ENCODE measurements at places on chromosomes 16 and 17.

DNA sequence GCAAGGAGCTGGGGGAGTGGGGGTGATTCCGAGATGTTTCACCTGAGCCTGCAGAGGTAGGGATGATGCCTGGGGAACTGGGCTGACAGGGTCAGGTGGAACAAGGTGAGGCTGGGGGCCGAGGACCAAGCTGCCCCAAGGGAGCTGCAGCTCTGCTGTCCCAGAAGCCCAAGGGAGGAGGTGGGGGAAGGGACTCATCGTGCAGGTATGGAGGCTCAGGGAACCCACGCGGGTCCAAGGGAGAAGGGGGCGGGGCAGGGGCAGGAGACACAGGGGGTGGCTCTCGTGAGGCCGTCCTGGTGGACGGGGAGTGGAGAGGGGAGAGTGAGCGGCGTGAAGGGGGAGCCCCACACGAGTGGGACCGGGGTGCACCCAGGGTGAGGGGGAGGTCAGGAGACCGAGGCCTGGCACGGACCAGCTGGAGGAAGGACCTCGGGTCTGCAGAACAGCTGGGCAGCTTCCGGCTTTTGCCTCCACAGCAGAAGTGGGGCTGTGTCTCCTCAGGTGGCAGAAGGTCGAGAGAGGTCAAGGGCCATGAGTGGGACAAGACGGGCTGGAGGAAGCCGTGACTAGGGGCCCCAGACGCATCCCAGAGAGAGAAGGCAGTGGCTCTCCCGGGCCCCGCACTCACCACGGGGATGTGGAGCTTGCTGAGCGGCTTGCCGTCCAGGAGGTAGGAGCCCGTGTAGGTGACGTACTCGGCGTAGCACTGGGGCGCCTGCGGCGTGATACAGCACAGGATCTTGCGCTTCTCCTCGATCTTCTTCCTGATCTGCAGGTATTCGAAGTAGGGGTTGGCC, 61.1 kb downstream of the ZNF778 start:
- no peak for DNase-seq

- no peak for DNase-seq
These were observed 74.9 kb downstream of the LITAF start for GRCh38 chr16:11511801-11512200.

GRCh38 chr17:7959503-7960253, 27.7 kb downstream of the CNTROB start:
- DNase-seq = no peak

DNA sequence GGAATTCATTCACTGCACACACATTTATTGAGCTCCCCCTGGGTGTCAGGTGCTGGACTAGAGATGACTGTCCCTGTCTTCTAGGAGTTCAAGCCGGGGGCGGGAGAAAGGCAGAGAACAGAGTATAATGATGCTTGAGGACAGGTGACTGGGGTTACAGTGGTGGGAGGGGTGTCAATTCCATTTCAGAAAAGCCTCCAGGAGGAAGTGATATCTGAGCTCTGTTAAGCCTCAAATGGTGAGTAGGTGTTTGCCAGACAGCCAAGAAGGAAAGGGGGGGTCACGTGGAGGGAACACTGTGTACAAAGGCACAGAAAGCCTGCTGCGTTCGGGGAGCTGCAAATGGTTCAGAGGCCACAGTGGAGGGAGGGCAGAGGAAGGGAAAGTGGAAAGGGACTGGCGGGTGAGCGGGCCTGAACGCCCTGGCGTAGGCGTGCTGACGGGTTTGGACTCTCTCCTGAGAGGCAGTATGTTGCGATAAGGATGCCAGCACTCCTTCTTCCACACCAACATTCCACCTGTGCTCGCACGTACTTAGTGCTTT, 9.7 kb upstream of the NXPH3 start:
- DNase-seq = no peak

DNA sequence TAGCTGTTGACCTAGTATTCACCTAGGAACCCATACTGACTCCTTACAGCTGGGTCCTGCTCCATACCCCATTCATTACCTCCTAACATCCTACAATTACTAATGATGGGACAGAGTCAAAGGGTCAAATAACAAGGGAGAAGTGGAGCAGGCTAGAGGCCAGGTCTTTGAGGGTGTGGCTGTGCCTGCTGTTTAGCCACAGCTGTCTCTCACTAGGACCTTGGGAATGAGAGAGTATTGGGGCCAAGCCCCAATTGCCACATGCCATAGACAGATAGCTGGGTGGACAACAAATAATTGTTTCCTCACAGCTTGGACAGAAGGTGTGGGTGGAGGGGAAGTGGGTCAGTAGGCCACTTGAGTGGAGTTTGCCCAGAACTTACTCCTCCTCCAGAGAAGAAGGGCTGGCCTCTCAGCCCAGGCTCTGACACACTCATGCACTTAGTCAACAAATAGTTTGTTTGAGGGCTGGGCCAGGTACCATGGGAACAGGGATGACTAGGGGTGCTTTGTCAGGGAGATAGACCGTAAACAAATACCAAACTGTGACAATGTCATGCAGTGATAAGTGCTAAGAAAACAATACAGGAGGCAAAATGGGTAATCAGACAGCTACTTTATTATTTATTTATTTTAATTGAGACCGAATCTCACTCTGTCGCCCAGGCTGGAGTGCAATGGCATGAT, 10.2 kb upstream of the CENPT start:
- no peak for DNase-seq

DNA sequence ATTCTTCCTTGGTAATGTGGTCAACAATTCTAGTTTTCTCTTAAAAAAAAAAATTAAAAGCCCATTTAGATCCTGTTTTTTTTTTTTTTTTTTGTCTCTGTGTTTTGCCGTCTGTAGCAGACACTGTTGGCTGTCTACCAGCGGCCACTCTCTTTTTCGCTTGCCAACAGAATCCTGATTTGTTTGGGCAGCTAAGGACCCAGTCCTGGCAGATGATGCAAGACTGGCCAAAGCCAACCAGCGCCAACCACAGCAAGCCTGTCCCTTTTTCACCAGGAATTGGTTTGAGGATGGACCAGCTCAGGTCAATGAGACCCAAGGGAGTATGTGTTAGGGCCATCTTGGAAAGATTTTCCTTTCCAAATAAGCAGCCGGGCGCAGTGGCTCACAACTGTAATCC, 28.2 kb downstream of the ST3GAL2 start:
- DNase-seq = no peak

- DNase-seq = no peak
These were observed 50.3 kb downstream of the IST1 start for GRCh38 chr16:71945616-71946015.

GRCh38 chr16:1553946-1554825, 20.7 kb downstream of the TMEM204 start:
- DNase-seq = no peak

DNA sequence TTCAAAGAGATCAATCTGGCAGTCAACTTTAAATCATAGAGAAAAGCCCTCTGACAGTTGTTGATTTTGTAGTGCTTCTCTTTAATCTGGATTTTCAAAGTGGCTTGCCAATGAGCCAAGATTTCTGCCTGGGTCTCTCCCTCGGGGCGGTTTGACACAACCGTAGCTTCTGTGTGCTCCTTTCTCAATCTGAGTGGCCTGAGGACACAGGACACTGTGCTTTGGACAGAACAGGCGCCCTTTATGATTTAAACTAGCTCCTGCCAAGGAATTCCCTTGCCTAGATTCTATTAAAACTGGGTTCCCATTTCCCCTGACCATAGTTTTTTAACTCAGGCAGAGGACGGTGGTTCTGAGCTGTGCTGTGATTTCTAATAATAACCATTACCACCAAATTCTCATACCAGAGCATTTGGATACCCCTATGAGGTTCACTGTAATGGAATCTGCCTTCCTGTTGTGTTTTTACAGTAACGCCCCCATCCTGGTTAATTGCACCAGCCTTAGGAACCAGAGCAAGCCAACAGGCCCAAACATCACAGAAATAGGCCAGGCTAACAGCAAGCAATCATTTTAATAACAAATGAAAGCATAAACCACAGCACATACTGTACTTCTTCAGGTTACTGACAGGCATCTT, 4.0 kb downstream of the ZFHX3 start:
- DNase-seq = no peak

GRCh38 chr16:73277071-73277470, 229.1 kb upstream of the ZFHX3 start:
- no peak for DNase-seq

- DNase-seq = peak; percentile 86
These were observed 7.9 kb upstream of the SOST start for GRCh38 chr17:43766413-43767052.

DNA sequence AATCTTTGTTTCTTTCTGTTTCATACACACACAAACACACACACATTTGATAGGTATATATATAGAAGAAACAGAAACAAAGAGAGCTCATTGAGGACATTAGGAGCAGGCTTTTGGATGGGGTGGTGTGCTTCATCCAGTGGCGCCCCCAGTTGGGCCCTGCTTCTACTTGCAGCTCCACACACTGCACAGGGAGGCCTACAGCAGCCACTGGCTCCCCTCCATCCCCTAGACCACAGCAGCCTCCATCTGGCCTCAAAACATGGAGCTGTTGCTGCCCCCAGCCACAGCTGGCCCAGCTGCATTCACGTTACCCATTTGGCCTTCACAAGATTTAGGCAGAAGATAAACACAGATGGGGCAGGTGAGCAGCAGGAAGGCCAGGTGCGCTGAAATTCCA, 33.1 kb upstream of the NF1 start:
- peak; percentile 23 for DNase-seq

GRCh38 chr16:22688463-22688862, 125.5 kb upstream of the HS3ST2 start:
- no peak for DNase-seq

DNA sequence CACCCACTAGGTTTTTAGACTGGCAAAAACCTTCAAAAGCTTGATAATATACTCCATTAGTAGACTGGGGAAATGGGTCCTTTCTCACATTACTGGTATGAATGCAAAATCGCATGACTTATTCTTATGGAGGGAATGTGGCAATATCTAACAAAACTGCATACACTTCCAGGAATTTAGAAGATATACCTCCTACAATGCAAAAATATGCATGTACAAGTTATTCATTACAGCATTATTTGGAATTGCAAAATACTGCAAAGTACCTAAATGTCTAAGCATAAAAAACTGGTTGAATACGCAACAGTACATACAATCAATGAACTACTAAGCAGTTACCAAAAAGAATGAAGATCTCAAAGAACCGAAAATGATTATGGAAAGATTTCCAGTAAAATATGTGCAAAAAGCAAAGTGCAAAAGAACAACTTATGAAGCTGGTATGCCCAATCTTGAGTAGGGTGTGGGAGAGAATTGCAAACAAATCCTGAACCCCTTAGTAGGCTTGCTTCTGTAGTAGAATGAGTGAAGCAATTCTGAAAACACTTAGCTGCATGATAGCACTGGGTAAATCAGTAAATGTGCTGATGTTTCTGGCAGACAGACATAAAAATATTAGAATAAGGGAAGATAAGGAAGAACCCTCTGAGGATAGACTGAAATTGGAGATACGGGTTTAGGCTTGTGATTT, 180.1 kb downstream of the PARN start:
- no peak for DNase-seq

- peak; percentile 85 for DNase-seq
These were observed 51.3 kb downstream of the ZFP90 start for GRCh38 chr16:68590201-68590994.

DNA sequence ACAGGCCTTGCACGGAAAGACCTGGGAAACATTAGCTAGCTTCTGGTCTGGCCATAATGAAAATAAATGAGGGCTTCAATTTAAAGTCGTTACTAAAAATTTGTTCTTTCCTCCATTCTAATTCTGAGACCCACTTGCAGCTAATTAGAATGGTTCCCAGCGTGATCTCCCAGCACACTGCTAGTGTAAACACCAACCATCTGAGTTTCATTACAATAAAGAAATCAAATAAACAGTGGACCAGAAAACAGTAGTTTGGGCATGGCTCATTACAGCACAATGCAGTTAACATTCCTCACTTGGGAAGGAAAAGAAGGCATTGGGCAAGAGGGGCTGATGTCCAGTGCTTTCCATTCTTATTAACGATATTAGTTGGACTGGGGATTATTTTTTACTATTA, 410.9 kb upstream of the SOX9 start:
- DNase-seq = no peak

GRCh38 chr17:4789701-4789950, 862 bp downstream of the GLTPD2 start:
- DNase-seq = no peak

GRCh38 chr17:83185023-83186002, 105.9 kb downstream of the METRNL start:
- DNase-seq = no peak

- no peak for DNase-seq
These were observed 2.4 kb downstream of the VPS25 start for GRCh38 chr17:42775534-42776098.

- DNase-seq = no peak
These were observed 15.0 kb downstream of the CACNG1 start for GRCh38 chr17:67059372-67059771.

- peak; percentile 59 for DNase-seq
These were observed 280.2 kb downstream of the SEC14L1 start for GRCh38 chr17:77420804-77421629.

DNA sequence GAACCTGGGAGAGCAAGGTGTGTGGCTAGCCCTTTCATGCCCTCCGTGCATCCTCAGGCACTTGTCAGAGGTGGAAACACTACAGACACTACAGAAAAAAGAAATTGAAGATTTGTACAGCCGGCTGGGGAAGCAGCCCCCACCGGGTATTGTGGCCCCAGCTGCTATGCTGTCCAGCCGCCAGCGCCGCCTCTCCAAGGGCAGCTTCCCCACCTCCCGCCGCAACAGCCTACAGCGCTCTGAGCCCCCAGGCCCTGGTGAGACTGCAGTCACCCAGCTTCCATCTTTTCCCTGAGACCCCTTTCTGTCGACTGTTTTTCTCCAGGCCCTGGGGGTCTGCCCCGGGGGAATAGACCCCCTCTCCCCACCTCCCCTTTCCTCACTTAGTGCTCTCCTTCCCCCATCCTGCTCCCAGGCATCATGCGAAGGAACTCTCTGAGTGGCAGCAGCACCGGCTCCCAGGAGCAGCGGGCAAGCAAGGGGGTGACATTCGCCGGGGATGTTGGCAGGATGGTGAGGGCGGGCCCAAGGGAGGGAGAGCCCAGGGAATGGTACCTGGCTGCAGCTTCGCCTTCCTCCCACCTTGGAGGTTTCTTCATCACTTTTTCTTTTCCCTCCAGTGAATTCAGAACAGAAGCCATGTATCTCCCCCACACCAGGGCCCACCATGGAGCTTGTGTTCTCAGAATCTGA, 2.3 kb downstream of the COA3 start:
- no peak for DNase-seq

GRCh38 chr16:6956511-6956910, 376.1 kb upstream of the RBFOX1 start:
- no peak for DNase-seq

- no peak for DNase-seq
These were observed 7.6 kb downstream of the CYTH1 start for GRCh38 chr17:78774453-78774852.

- DNase-seq = no peak
These were observed 571 bp upstream of the USP10 start for GRCh38 chr16:84699147-84699711.

- DNase-seq = no peak
These were observed 7.1 kb upstream of the LGALS3BP start for GRCh38 chr17:78986649-78987328.
